Testis (tissue), 5 donors: ENCODE measurements at places on chromosomes 2 and 18.

GRCh38 chr2:216202626-216203250 lies 93.6 kb downstream of the XRCC5 start:
- no peaks in the 10 kb centered on the region for H3K4me1 ChIP-seq
- DNase-seq = no peak
- H3K4me3 ChIP-seq = no peak overlapping the region
- H3K27ac ChIP-seq = no peak overlapping the region
- H3K36me3 ChIP-seq = no peaks in the 10 kb centered on the region

DNA sequence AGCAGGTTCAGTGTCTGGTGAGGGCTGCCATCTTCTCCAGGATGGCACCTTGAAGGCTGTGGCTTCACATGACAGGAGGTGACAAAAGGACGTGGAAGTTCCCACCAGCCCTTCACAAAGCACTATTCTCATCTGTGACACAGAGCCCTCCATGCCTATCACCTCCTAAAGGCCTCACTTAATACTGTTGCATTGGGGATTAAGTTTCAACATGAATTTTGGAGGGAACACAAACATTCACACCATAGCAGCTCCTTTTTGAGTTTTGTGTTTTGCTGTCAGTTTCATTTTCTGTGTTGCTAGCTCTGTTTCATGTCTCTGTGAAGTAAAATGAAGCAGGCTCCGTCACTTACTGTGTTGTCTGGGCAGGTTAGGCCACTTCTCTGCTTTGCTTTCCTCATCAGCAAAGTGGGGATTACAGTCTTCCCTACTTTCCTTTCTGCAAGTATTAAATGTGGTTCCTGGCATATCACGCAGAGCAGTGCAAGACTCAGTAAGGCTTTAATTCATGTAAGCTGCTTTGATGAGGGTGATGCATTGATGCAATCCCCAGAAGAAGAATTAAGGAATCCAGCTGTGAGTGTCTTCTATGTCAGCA lies 31.6 kb downstream of the LIMS1 start:
- DNase-seq = no peak
- H3K36me3 ChIP-seq = no peaks in the 10 kb centered on the region
- no peaks in the 10 kb centered on the region for H3K27me3 ChIP-seq

DNA sequence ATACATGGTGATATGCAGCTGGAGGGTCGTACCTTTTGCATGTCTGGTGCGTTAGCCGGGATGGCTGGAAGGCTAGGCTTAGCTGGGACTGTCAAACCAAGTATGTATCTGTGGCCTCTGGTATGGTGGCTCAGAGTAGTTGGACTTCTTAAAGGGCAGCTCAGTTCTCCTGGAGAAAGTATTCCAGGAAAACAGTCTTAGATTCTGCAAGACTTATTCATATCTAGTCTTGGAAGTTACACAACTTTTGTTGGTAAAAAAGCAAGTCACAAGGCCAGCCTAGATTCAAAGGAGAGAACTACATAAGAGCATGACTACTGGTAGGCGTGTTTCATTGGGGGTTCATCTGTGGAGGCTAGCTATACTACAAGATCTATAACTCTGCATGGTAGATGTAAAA lies 45.5 kb downstream of the EML4 start:
- no peak overlapping the region for H3K27ac ChIP-seq
- no peak overlapping the region for H3K4me3 ChIP-seq
- DNase-seq = no peak
- H3K36me3 ChIP-seq = no peaks in the 10 kb centered on the region

DNA sequence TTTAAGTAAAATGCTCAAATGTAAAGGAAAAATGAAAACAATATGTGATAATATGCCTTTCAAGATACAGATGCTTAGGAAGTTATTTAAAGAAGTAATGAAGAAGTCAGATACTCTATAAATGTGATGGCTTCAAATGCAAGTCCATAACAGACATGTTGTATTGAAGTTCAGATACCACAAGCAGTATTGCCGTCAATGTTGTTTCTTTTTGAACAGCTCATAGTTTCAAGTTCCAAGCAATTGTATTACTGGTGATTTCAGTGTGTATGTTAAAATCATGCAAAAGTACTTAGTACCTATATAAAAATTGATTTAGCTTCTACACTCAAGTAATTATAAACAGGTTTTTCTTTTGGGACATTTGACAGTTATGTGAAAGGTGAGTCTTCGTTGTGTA lies 24.9 kb downstream of the KCMF1 start:
- no peaks in the 10 kb centered on the region for H3K27me3 ChIP-seq
- no peaks in the 10 kb centered on the region for H3K4me1 ChIP-seq
- no peak for DNase-seq
- H3K27ac ChIP-seq = no peak overlapping the region
- no peaks in the 10 kb centered on the region for H3K36me3 ChIP-seq

GRCh38 chr18:26840965-26841364 lies 24.5 kb downstream of the AQP4 start:
- no peak overlapping the region for H3K4me3 ChIP-seq
- H3K27me3 ChIP-seq = no peaks in the 10 kb centered on the region
- H3K4me1 ChIP-seq = no peaks in the 10 kb centered on the region
- H3K27ac ChIP-seq = no peak overlapping the region

DNA sequence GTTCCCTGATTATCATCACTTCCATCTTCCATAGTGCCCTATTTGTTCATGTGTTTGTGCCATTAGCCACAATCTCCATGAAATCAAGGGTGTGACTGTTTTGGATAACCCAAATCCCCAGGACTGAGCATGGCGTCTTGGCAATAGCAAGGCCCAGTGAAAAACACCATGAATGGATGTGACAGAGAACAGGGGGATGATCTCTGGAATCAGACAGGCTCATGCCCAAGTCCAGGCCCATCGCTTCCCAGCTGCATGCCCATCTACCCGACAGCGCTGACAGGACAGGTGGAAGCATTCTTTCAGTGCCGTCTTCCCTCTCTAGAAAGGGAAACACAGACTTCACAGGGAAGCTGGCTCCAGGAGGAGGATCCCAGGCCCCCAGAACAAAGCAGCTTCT lies 50.0 kb downstream of the HDLBP start:
- no peak overlapping the region for H3K27ac ChIP-seq
- DNase-seq = no peak
- no peak overlapping the region for H3K4me3 ChIP-seq
- no peaks in the 10 kb centered on the region for H3K36me3 ChIP-seq
- no peaks in the 10 kb centered on the region for H3K27me3 ChIP-seq

DNA sequence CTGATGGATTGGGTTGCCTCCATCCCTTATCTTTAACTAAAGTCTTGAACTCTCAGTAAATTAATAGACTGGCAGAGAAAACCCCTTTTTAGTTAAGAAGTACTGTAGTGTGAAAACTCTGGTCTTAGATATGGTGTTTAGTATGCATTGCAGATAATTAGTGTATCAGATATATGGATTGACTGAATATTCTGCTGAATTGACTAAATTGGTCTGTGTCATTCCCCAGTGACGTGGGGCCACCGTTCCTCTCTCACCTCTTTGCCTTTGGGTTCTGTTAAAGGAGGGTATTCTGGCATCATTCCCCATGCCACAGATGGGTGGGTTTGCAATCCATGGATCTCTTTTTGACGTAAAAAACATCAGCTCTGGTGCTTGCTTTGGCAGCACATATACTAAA lies 67.1 kb upstream of the XPO1 start:
- H3K27ac ChIP-seq = no peak overlapping the region
- no peaks in the 10 kb centered on the region for H3K36me3 ChIP-seq
- DNase-seq = no peak
- H3K27me3 ChIP-seq = no peaks in the 10 kb centered on the region
- no peaks in the 10 kb centered on the region for H3K4me1 ChIP-seq

GRCh38 chr18:69908838-69909237 lies 38.8 kb downstream of the CD226 start:
- no peak overlapping the region for H3K4me3 ChIP-seq
- H3K27ac ChIP-seq = no peak overlapping the region
- no peak for DNase-seq
- no peaks in the 10 kb centered on the region for H3K27me3 ChIP-seq
- no peaks in the 10 kb centered on the region for H3K36me3 ChIP-seq

DNA sequence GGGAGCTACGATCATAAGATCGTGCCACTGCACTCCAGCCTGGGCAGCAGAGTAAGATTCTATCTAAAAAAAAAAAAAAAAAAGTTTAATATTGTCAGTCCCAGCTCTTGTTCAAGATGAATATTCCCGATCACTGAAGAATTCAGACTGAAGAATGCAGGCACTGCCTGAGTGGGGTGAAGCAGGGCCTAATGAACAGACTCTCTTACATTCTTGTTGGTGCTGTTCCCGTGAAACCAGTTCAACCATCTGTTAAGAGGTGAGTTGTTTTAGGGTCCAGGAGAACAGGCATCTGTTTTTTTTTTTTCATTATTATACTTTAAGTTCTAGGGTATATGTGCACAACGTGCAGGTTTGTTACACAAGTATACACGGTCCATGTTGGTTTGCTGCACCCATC lies 17.1 kb upstream of the CAB39 start:
- H3K27ac ChIP-seq = no peak overlapping the region
- peaks cover under 1% of the 10 kb centered on the region for H3K4me1 ChIP-seq
- H3K27me3 ChIP-seq = no peaks in the 10 kb centered on the region
- H3K36me3 ChIP-seq = no peaks in the 10 kb centered on the region
- no peak overlapping the region for H3K4me3 ChIP-seq
- no peak for DNase-seq

DNA sequence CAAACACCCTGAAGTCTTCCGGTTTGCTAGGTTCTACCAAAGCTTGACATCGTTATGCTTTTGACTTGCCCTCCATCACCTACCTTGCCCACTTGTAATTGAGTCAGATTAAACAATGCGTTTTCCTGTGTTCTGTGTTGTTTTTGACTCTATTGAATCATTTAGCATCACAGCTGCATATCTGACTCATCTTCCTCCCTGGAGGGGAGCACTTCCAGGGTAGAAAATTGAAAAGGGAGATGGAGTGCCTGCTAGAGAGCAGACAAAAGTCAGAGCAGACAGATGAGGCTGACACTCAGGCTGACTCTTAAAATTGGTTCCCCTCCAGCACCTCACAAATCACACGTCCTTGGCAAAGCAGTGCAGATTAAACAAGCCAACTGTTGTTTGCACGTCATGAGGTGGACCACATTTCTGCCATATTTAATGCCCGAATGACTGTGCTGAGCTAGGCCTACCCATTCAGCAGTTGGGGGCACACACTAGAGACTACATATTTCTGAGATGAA lies 2.2 kb downstream of the MPP4 start:
- no peak for DNase-seq
- H3K27me3 ChIP-seq = no peaks in the 10 kb centered on the region
- H3K4me3 ChIP-seq = no peak overlapping the region
- H3K36me3 ChIP-seq = no peaks in the 10 kb centered on the region

- H3K36me3 ChIP-seq = no peaks in the 10 kb centered on the region
- H3K27ac ChIP-seq = no peak overlapping the region
- H3K4me3 ChIP-seq = no peak overlapping the region
- H3K4me1 ChIP-seq = no peaks in the 10 kb centered on the region
These were observed 52.6 kb downstream of the RHBDD1 start for GRCh38 chr2:226888378-226888965.

DNA sequence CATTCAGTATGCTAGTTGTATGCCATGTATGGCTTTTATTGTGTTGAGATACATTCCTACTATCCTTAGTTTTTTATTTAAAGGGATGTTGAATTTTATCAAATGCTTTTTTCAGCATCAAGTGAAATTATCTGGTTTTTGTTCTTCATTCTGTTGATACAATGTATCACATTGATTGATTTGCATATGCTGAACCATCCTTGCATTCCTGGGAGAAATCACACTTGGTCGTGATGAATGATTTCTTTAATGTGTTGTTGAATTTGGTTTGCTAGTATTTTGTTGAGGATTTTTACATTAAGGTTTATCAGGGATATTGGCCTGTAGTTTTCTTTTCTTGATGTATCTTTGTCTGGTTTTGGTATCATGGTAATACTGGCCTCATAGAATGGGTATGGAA lies 49.7 kb downstream of the CD28 start:
- H3K4me3 ChIP-seq = no peak overlapping the region
- no peaks in the 10 kb centered on the region for H3K4me1 ChIP-seq
- DNase-seq = no peak
- H3K27me3 ChIP-seq = no peaks in the 10 kb centered on the region
- H3K36me3 ChIP-seq = no peaks in the 10 kb centered on the region

GRCh38 chr18:67977067-67977616 lies 460.6 kb upstream of the DSEL start:
- DNase-seq = no peak
- H3K4me1 ChIP-seq = no peaks in the 10 kb centered on the region
- no peak overlapping the region for H3K27ac ChIP-seq

DNA sequence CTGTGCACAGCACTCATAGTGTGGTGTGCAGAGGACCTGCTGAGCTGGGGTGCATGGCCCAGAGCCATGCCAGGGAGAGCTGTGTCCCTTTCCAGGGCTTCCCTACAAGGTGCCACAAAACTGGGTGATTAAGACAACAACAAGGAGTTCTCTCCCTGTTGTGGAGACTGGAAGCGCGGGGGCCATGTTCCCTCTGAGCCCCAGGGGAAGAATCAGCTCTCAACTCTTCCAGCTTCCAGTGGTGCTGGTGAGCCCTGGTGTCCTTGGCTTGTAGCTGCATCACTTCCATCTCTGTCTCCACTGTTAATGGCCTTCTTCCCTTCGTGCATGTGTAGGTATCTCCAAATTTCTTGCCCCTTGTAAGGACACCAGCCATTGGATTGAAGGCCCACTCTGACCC lies 73.3 kb downstream of the CABLES1 start:
- no peak overlapping the region for H3K27ac ChIP-seq
- no peak overlapping the region for H3K4me3 ChIP-seq

GRCh38 chr2:175156534-175156933 lies 11.5 kb downstream of the ATF2 start:
- no peaks in the 10 kb centered on the region for H3K27me3 ChIP-seq
- no peak overlapping the region for H3K27ac ChIP-seq
- H3K4me3 ChIP-seq = no peak overlapping the region
- no peak for DNase-seq
- no peaks in the 10 kb centered on the region for H3K36me3 ChIP-seq
- H3K4me1 ChIP-seq = no peaks in the 10 kb centered on the region

- no peak overlapping the region for H3K27ac ChIP-seq
- no peaks in the 10 kb centered on the region for H3K36me3 ChIP-seq
- H3K4me1 ChIP-seq = peaks cover 6% of the 10 kb centered on the region
- no peak for DNase-seq
These were observed 229.5 kb upstream of the COPS8 start for GRCh38 chr2:236855866-236856847.

DNA sequence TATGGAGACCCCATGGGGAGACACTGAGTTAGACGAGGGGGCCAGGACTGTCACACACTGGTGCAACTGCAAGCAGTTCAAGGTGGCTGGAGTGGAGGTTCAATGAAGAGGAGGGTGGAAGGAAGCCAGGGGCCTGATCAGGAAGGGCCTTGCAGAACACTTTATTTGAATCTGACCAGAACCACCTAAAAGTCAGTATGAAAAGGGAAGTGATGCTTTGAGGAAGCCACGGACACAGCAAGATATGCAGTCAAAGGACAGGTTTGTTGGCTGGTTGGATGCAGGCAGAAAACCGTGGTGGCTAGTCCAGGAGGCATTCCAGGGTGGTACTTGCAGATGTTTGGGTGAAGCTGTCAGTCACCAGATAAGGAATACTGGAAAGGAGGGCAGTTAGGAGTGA lies 3.5 kb upstream of the FAM124B start:
- no peak overlapping the region for H3K27ac ChIP-seq
- no peaks in the 10 kb centered on the region for H3K36me3 ChIP-seq
